ENCODE measurements at places on chromosomes 12 and 14. TPM values are rescaled to one million over a fixed set of nuclear protein-coding genes. Genes with fewer than 3 reads are reported as not detected.

DNA sequence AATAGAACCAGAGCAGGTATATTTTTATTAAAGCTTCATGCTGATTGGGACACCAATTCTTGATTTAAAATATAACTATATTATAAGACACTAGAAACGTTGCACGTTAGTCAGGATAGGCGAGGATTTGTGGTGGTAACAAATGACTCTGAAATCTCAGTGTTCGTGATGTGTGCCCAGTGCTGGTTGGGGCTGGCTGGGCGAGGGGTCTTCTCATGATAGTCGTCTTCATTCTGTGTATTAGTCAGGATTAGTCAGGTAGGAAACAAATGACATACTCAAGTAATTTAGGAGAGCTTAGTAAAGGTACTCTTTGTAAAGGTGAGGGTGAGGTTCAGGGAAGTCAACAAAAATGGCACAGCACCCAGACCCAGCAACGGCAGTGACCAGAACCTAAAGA is 73.9 kb upstream of the HIF1A start:
- H3K36me3 ChIP-seq, result no peaks in the 10 kb centered on the region
- peaks cover 33% of the 10 kb centered on the region for H3K4me1 ChIP-seq
- H3K27me3 ChIP-seq, result no peaks in the 10 kb centered on the region
- H3K27ac ChIP-seq, result no peak overlapping the region
- DNase-seq, result no peak

- no peaks in the 10 kb centered on the region for H3K36me3 ChIP-seq
- no peak overlapping the region for H3K4me3 ChIP-seq
- H3K4me1 ChIP-seq, result peaks cover 12% of the 10 kb centered on the region
- DNase-seq, result no peak
- H3K27ac ChIP-seq, result no peak overlapping the region
These were observed 76.5 kb upstream of the AMIGO2 start for GRCh38 chr12:47156167-47156736.

- H3K27me3 ChIP-seq, result no peaks in the 10 kb centered on the region
- H3K27ac ChIP-seq, result no peak overlapping the region
- DNase-seq, result no peak
- no peak overlapping the region for H3K4me3 ChIP-seq
- no peaks in the 10 kb centered on the region for H3K4me1 ChIP-seq
These were observed 37.7 kb downstream of the CCDC175 start for GRCh38 chr14:59538936-59539335.

DNA sequence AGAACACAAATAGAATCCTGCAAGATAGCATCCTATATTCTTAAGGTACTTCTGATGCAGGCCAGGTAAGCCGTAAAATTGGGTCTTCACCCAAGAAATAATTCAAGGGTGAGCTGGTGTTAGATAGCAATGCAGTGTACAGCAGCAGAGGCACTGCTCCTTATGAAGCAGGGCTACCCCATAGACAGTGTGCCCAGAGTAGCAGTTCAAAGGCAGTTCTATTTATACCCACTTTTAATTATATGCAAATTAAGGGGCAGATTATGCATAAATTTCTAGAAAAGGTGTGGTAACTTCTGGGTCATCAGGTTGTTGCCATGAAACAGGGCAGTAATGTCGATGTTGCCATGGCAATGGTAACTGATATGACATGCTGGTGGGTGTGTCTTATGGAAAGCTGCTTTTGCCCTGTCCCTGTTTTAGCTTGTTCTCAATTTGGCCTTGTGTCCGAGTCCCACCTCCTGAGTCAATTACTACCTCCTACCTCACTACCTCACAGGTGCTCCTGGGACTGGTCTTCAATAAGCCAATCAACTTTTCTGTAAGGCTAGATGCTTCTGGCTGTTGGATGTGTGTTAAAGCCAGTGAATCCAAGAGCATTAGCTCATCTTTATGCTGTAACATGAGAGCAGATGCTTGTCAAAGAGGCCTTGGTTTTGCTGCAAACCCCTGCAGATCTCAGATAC is 61.0 kb downstream of the PPM1A start:
- H3K4me1 ChIP-seq, result no peaks in the 10 kb centered on the region
- H3K4me3 ChIP-seq, result no peak overlapping the region
- H3K27me3 ChIP-seq, result no peaks in the 10 kb centered on the region
- no peak for DNase-seq

GRCh38 chr12:21972055-21972454 is 30.8 kb upstream of the ABCC9 start:
- no peak overlapping the region for H3K4me3 ChIP-seq
- no peaks in the 10 kb centered on the region for H3K27me3 ChIP-seq
- no peak overlapping the region for H3K27ac ChIP-seq
- no peak for DNase-seq
- H3K36me3 ChIP-seq, result no peaks in the 10 kb centered on the region
- no peaks in the 10 kb centered on the region for H3K4me1 ChIP-seq

GRCh38 chr12:84290168-84290567 is 622.4 kb downstream of the SLC6A15 start:
- DNase-seq, result no peak
- no peaks in the 10 kb centered on the region for H3K4me1 ChIP-seq
- no peaks in the 10 kb centered on the region for H3K36me3 ChIP-seq
- H3K27me3 ChIP-seq, result no peaks in the 10 kb centered on the region
- no peak overlapping the region for H3K27ac ChIP-seq
- no peak overlapping the region for H3K4me3 ChIP-seq

DNA sequence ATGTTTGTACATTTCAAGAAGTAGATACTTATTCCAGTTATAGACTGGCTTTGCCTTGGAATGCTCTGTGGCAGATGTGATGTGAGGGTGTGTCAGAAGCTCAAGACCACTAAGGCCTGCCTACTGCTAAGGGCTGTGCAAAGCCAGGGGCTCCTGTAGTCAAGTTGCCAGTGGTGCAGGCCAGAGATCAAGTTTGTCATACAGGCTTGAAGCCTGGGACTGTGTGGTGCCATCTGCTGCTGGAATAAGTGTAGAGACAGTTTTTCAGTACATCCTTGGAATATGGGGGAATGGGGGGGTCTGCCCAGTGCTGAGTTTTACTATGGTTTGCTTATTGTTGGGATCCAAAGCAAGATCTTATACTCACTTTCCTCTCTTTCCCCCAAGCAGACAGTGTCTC is 649.9 kb upstream of the FOXG1 start:
- H3K36me3 ChIP-seq, result no peaks in the 10 kb centered on the region
- H3K27me3 ChIP-seq, result no peaks in the 10 kb centered on the region
- no peaks in the 10 kb centered on the region for H3K4me1 ChIP-seq
- DNase-seq, result no peak
- H3K27ac ChIP-seq, result no peak overlapping the region
- H3K4me3 ChIP-seq, result no peak overlapping the region

DNA sequence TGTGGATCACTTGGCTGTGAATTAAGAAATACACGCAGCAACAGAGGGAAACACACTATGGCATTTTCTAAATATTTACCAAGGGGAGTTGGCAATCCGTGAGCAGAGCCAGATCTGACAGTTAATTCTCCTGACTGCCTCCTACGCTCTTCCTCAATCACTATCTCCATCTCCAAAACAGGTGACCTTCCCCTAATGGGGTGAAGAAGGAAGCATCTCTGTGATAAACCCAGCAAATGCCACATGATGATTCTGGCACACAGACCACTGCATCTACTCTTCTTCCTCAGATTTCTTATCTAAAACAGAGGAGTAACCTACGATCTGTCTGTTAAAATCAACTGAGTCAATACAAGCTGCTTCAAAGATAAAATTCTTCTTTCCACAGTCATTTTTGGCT is 4.4 kb downstream of the SPTB start:
- H3K4me3 ChIP-seq, result no peak overlapping the region
- DNase-seq, result no peak
- H3K27ac ChIP-seq, result no peak overlapping the region
- H3K36me3 ChIP-seq, result no peaks in the 10 kb centered on the region
- H3K27me3 ChIP-seq, result peaks cover 51% of the 10 kb centered on the region

DNA sequence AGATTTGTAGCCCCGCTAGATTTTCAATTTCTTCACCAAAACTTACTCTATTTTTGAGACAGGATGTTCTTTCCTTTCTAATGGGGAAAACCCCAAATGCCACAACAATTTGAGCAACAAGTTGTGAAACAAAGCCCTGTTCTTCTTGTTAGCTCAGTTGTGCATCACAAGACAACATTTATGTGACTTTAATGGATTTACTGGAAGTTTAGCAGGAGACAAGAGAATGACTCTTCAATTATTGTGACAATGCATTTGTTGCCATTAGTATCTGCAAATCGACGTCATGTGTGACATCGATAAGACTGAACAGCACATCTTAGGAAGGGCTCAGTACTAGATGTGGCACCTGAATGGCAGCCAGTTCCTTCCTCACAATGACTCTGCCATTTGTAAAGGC is 1028.9 kb upstream of the TMEM132C start:
- H3K4me1 ChIP-seq, result 0 out of 2 replicates have a peak, but pooled peaks cover 4% of the 10 kb centered on the region
- DNase-seq, result no peak
- no peak overlapping the region for H3K4me3 ChIP-seq
- H3K27ac ChIP-seq, result no peak overlapping the region
- no peaks in the 10 kb centered on the region for H3K27me3 ChIP-seq
- H3K36me3 ChIP-seq, result no peaks in the 10 kb centered on the region

FLVCR2 gene
- total RNA-seq, result 35.7 TPM

C12orf42 gene
- not detected for total RNA-seq

LMNTD1 gene
- not detected for total RNA-seq

C14orf39 gene
- total RNA-seq, result not detected

Measured in PC-9 (cell line).